ENCODE measurements at places on chromosomes 5 and 9. TPM values are rescaled to one million over a fixed set of nuclear protein-coding genes. Genes with fewer than 3 reads are reported as not detected.

The DOK3 gene
- polyA plus RNA-seq = 6.2 TPM

GRCh38 chr9:137057545-137057944, 3.7 kb upstream of the ENTPD2 start:
- no peak for DNase-seq

The CCNI2 gene
- 0.77 TPM for polyA plus RNA-seq

DNA sequence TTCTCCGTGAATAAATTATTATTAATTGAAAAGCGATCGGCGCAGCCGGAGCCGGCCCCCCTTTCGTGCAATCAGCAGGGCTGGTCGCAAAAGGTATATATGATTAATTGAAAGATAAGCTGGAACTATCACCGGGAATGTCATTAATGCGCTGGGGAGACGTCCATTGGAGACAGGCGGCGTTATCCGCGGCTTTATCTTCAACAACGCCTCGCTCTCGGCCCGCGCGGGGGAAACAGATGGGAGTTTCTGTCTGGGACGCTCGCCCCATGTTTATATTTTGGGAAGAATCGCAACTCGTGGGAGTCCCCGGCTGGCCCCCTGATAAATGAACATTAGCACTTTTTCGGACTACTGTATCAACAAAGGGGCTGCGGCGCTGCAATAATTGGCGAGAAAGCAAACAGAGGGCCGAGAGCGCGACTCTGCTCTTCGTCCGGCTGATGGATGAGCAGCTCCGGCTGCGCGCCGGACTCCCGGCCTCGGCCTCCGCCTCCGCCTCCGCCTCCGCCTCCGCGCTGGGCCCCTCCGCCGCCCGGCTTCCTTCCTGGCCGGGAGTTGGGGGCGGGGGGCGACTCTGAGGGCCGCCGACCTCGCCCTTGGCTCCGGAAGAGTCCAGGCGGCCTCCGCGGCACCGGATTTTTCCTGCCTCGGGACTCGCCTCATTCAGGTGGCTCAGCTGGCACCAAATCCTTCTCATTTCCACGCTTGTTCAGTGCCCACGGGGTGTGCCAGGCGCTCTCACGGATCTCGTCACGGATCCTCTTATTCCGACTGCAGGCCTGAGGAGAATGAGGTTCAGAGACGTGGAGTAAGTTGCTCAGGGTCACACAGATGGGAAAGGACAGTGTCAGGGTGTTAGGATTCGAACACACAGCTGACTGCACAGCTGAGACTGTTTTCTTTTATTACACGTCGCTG, 3.6 kb upstream of the NKX2-5 start:
- DNase-seq = no peak

- no peak for DNase-seq
Observed at GRCh38 chr9:135951889-135952663, 9.1 kb downstream of the UBAC1 start.

- no peak for DNase-seq
Observed at GRCh38 chr9:1087120-1087881, 37.1 kb downstream of the DMRT2 start.

DNA sequence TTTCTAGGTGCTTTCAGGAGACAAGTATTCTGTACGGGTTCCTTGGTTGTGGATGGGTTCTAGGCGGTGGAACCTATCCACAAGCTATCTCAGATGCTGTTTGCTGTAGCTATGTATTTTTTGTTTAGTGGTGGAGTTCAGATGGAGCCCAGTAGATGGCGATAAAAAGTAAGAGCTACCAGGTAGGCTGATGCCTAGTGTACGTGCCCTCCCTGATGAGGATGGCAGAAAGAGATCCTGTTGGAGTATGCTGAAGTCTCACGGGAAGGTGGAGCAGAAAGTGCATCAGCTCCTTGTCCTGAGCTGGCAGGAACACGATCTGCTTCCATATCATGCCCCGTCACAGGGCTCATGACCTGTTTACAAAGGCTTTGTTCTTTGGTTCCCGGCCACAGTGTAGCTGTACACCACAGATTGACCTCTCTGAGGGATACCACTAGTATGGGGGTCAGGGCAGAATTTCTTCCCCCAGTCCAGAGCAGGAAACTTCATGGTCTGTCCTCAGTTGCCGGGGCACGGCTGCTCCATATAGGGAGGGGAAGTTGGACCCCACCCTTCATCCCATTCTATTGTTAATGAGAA, 12.6 kb upstream of the UGT3A2 start:
- peak; percentile 15 for DNase-seq

DNA sequence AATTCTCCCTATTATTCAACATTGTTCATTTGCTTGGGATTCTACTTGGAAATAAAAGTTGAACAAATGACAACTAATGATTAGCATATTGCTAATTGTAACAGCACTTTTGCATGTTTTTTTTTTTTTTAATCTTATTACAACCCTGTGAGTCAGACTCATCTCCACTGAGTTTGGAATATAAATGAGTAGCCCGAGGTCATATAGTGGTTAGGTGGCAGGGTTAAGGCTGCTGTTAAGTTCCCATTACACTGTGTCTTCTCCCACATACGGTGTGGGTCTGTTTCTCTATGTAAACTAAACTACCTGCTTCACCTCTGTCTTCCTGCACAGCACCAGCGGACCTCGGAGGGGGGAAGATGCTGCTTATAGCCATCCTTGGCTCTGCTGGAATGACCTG, 92.4 kb downstream of the EQTN start:
- DNase-seq = no peak

GRCh38 chr5:132369007-132369473, 470 bp upstream of the SLC22A5 start:
- DNase-seq = no peak

The OGN gene
- polyA plus RNA-seq = 897 TPM

DNA sequence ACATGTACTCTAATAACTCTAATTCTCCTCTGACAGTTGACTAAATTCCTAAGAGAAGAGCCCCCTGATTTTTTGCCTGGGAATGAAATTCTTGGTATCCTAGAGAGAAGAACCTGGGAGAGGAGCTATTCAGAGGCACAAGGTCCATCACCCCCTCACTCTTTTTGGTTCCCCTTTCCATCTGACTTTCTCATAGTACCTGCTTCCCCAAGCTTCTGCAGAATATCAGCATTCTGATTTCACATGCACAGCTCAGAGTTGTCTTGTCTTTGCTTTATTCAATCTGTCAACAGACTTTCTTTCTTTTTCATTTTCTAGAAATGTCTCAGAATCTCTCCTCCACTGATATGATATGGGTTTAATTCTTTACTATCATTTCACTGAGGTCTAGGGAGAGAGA, 141.5 kb upstream of the FBXL17 start:
- DNase-seq = no peak

GRCh38 chr9:136051453-136051836, 43.6 kb downstream of the NACC2 start:
- DNase-seq = no peak

The FOXD4L5 gene
- polyA plus RNA-seq = not detected

The GCNT4 gene
- polyA plus RNA-seq = 0.07 TPM

GRCh38 chr5:172905346-172906140, 53.7 kb upstream of the RPL26L1 start:
- no peak for DNase-seq

DNA sequence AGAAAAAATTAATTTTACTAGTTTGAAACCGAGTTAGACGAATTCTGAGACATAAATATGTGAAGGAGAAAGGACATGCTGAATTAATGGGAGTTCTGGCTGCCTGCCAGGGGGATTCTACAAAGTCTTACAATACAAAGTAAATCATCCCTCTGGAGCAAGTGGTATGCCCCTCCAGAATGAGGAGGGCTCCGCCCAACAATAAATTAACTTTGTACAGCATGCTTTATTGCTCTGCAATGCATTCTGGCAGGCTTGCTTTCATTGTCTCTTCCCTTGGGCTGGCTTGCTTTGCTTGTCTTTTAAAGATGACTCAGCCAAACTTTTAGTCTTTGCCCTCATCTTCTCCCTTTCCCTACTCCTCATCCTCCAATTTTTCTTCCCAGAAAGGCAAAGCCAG, 11.7 kb upstream of the PCDHB1 start:
- DNase-seq = no peak

DNA sequence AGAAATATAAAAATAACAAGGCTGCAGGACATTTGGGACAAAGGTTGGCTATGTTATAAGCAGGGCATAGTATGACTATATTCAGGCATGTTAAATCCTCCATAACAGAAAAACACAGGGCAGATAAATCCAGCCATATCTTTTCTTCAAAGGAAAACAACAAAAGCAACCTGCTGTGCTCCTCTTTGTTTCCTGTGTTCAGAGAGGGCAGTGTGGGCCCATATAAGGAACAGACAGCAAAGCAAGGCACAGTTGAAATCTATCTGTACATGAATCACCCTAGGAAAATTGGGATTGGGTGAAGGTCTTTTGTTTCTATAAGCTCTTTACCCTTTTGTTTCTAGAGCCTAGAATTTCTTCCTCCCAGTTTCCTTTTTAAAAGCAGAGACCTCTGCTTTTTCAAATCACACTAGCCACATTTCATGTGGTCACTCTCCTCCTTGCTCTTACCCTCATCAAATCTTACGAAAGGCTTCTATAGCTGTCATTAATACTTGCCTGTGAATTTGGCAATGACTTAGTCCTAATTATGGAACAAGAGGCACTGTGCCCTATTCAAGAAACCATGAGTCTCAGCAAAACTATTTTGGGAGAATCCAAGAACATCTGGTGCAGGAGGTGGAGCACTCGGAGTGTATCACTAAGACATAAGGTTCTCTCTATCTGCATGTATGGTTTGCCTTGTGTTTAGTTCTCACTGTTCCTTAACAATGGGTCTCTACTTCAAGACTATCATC, 1.8 kb downstream of the GZMA start:
- no peak for DNase-seq

The CMYA5 gene
- polyA plus RNA-seq = 149 TPM

The ANKRD18A gene
- polyA plus RNA-seq = not detected

- peak; percentile 66 for DNase-seq
Observed at GRCh38 chr5:101080462-101081240, 177.6 kb upstream of the ST8SIA4 start.

All from muscle of arm (tissue), 14 donors.